Progenitor cell of endocrine pancreas (in vitro differentiated cells): ENCODE measurements at places on chromosomes 13 and 19.

- no peak for DNase-seq
Measured at GRCh38 chr19:13091400-13092157, 11.1 kb downstream of the LYL1 start.

GRCh38 chr19:31969016-31969415, 376.4 kb upstream of the ZNF507 start:
- no peak for DNase-seq

GRCh38 chr13:111515635-111516034, 195.2 kb downstream of the TEX29 start:
- DNase-seq: no peak

DNA sequence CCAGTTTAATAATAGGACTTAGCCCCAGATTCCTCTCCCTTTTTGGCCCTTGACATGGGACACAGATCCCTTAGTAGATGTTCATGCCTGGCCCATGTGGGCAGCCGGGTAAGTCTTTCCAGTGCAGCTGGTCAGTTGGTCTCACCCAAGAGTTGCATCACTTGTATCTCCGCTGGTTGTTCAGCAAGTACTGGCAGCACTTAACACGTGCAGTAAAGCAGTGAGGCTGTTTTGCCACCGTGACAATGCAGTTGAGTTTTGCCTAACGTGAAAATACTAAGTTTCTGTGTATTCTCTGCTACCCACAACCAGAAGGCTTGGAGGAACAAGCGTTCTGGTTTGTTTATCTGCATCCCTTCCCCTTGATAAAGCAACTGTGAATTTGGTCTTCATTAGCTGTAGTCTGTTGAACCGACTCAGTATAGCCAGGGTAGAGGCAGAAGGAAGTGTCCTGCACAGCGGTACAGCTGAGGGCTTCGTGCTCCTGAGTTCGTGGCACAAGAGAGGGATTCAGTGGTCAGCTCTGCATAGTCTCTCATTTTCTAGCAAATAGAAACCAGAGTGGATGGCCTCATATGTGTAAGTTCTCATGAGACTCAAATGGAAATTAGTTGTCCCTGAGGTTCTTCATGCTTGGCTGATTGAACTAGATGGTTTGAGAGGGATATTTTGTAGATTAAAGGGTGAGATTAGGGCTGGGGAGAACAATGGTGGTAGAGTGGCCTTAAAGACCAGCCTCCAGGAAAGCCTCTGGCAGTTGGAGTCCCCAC, 50.3 kb downstream of the ARHGEF7 start:
- no peak for DNase-seq

DNA sequence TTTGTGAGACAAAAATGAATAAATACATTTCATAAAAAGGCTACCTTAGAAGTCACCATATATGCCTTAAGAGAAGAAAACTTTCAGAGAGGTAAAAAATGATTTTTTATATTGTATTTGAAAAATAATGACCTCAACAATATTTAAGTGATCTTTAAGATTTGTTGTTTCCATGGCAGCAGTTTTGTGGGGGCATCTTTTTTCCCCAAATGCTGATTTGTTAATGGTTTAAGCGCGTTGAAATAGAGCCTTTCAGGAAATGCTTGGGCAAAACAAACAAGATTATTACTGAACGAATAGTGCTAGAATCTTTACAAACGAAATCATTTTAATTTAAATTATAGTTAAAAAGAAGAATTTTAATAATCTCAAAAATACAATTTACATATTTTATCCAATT, 103.1 kb upstream of the MYO16 start:
- DNase-seq: no peak

GRCh38 chr19:926589-927350, 935 bp downstream of the ARID3A start:
- DNase-seq: no peak

- DNase-seq: no peak
Measured at GRCh38 chr19:2532252-2533071, 56.5 kb downstream of the GADD45B start.

GRCh38 chr19:49210901-49211451, 53.4 kb downstream of the TRPM4 start:
- no peak for DNase-seq
